NCI-H1417 treated with DMSO at 0.1 percent for 48 hours (cell line): ENCODE measurements at places on chromosomes 3 and 15.

- no peak for DNase-seq
These were observed 1.1 kb downstream of the ABHD14A start for GRCh38 chr3:51975852-51976549.

DNA sequence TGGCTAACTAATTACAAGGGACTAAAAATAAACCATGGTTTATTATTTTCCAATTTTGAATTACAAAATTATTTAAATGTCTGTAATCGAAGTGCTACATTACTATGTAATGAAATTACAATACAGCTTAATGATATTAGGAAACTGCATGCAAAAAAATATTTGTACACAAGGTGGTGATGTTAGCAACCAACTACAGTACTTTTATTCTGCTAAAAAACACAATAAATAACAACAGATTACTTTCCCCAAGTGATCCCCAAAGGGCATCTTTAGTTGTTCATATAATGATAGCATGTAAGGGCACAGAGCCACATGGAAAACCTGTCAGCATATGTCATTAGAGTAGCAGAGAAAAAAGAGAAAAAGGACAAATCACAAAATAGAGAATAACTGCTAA lies 147.5 kb upstream of the SOX2 start:
- no peak for DNase-seq

DNA sequence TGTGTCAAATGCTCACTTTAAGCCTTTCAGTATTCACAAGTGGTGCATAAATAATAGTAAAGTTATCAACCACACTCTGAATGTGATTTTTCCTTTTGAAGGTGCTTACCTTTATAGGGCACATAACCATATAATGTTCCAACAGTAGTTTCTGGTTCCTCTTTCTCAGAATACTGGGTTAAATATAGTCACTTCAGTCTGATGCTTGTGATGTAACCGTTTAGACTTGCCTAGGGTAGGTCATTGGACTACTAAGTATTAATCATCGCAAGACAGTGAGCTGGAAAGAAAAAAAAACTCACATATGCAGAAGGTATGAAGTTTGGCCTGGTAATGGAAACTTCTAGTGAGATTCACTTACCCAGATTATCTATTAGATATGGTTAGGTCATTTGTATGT lies 1.9 kb downstream of the KBTBD8 start:
- no peak for DNase-seq

GRCh38 chr3:184016169-184016570 lies 1.5 kb downstream of the ABCC5 start:
- no peak for DNase-seq

DNA sequence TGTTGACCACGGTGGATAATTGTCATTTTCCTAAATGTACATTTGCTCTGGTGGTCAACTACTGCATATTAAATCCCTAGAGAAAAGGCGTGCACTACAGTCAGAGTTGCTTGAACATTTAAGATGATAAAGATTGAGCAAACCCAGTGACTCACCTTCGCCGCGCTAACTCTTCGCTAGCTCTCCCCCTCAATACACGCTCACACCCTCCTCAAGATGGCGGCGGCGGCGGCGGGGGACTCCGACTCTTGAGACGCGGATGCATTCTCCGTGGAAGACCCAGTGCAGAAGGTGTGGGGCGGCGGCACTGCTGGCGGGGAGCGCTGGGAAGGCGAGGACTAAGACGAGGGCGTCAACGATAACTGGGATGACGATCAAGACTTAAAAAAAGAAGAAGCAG lies 79.8 kb upstream of the PFN2 start:
- no peak for DNase-seq
